IPS-NIHi11 (cell line): ENCODE measurements at places on chromosomes 1 and 21.

DNA sequence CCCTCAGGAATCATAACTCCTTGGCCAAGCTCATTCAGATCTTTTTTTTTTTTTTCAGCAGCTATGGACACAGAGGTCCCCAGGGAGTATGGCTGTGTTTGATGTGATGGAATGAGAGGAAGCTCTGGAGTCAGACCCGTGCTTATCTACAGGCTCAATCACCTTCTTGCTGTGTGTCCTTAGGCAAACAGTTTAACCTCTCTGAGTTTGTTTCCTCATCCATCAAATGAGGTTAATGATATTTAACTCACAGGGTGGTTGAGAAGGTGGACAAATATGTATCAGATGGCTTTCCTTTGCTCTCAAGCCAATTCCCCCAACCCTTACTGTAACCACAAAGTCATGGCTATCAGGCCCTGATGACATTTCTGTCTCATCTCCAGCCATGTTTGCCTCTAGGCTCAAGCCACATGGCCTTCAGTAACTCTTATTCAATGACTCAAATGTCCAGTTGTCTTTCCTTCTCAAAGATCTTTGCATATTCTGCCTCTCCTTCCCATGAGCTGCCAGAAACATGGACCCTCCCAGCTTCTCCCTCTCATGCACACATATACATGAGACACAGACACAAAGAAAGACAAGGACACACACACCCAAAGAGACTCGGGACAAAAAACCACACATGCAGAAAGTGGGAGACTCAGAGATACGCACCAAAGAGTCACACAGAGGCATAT is 303.5 kb upstream of the KAZN start:
- DNase-seq, result no peak

GRCh38 chr1:117365350-117366176 is 1.7 kb upstream of the MAN1A2 start:
- DNase-seq, result no peak

- peak; percentile 91 for DNase-seq
Measured at GRCh38 chr1:174022080-174022975, at the start of gene RC3H1. Gene RC3H1 (minus strand): TSS chr1:174022357. CDS start chr1:173992985, 29,372 bp downstream.

DNA sequence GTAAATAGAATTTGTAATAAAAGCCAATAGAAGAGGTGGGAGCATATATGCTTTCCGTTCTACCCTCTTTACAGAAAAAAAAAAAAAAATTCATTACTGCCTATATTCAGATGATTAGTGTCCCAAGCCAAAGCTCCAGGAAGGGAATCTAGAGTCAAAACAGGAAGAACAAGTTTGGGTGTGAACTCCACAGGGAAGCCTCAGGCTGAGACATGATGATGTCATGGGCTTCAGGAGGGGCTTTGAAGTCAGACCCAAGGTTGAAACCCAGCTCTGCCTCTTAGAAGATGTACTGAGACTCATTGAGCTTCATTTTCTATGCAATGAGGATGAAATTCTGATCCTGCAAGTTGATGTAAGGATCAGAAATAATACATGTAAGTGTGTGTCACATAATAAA is 250.0 kb upstream of the ADGRL2 start:
- peak; percentile 38 for DNase-seq

GRCh38 chr21:18147678-18148077 is 97.0 kb upstream of the CHODL start:
- no peak for DNase-seq

GRCh38 chr1:229407206-229408026 is 26.5 kb downstream of the ACTA1 start:
- peak; percentile 28 for DNase-seq

DNA sequence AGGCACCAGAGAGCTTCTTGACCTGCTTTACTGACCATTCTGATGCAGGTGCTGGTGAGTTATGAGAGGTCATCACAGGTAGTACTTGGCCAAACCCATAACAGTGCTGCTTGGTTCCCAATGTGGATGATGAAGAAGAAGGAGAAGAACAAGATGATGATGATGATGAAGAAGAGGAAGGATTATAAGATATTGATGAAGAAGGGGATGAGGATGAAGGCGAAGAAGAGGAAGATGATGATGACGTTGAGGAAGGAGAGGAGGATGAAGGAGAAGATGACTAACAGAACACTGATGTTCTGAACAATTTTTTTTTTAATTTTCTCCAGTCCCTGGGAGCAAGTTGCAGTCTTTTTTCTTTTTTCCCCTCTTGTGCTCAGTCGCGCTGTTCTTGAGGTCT is 23.9 kb upstream of the SLAMF1 start:
- DNase-seq, result no peak

DNA sequence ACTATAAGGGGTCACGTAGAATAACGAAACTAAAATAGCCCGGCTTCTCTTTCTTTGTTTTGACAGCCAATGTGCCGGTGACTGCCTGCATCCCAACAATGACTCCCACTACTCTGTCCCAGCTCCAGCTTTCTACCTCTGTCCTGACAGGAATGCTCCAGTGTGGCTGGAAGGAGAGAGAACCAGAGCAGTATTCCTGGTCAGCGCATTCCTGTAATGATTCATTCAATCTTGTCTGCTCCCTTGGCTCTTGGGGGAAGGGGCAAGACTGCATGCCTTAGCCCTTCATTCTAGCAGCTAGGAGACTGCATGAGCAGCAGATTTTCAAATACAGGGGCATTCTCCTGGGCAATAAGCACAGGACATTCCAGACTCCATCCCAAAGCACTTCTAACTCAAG is 132.1 kb upstream of the PRMT6 start:
- peak; percentile 15 for DNase-seq

GRCh38 chr1:53139951-53140361 is 2.5 kb downstream of the SLC1A7 start:
- no peak for DNase-seq

DNA sequence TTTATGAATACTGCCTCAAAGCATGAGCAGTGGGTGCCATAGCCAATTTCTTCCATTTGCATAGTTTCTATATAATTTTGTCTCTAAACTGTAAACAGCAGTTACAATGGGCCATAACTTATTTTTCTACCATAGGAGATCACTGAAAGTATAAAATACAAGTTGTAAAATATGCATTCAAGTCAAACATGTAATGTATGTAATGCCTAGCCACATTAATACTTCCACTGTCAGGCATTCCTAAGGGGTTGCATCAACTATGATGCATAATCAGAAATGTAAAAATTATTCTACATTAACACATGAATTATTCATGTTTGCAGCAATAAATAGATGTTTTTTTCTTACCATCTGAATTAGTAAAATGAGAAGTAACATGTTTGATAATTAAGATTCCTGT is 560.3 kb upstream of the ZP4 start:
- DNase-seq, result no peak

DNA sequence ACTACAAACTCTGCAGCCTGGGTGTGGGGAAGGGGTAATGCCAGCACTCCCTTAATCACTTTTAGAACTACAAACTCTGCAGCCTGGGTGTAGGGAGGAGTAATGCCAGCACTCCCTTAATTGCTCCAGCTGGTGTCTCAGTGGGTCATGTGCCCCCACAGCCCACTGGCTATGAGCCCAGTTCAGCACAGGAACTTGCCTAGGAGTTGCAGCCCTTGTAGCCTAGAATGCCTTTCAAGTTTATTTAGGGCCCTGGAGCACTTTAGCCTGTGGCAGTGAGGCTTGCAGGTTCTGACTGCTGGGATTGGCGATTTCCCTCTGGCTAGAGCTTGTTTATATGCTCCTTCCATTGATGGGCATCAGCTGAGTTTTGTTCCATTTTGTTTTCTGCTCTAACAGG is 17.1 kb downstream of the VN1R5 start:
- DNase-seq, result no peak

DNA sequence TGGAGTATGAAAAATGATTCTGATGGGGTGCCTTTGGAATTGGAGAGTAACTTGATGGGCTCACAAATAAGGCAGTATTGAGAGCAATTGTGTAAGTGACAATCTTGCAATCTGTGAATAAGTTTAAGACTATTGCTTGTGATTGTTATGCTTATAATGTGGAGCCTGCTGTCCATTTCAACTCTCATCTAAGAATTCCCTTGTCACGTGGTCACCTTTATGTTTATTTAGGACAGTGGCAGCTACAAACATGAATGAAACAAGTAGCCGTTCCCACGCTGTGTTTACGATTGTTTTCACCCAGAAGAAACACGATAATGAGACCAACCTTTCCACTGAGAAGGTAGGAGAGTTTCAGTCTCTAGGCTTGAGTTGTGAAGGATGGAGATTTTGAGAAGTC is 57.6 kb downstream of the KIF1B start:
- DNase-seq, result no peak

DNA sequence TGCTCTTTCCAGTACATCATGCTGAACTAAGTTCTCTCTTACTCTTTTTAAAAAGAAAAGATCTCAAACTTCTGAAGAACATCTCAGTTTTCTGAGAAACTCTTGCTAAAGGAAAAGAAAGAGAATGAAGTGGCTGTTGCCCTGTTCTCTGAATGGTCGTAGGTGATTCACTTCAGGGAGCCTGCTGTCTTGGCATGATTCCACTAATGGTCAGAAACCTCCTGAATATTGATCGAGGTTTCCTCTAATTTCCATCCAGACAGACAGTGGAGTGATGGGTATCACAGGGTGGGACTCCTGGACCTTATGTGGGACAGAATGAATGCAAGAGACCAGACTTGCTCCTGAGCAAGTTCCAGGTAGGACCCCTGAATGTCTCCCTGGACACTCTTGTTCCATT is 2.5 kb downstream of the FCRL2 start:
- no peak for DNase-seq

- DNase-seq, result no peak
Measured at GRCh38 chr1:84143796-84144565, at the start of gene PRKACB. Gene PRKACB (plus strand): TSS chr1:84144271. CDS start chr1:84144362, 91 bp downstream.

DNA sequence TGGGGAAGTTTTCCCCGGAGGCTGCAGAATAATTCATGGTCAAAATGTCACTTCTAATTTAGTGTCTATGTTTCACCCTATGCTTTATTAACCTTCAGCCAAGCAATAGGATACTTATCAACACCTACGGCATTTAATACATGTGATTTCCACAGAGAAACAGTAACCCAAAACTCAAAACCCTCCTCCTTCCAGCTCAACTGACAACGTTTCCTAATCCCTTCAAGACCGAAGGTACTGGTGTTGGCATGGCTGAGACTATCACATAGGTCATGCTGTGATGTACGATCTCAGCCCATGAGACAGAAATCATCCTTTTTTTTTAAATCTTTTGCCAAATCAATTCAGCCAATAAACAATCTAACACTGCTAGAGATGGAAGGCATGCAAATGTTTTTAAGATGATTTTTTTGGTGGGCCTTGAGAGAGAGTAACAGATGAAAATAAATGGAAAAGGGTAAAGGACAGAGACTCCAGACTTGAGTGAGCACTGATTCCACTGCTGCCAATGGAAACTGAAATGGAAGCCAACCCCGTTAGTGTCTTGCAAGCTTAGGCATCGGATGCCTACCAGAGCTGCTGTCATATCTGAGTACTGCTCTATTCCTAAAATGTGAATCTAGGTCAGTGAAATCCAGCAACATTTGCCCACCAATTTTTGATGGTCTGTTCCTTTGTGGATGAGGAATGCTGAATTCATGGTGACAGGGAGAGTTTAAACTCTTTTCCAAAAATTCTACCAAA is 63.4 kb upstream of the BCL10 start:
- DNase-seq, result no peak

- no peak for DNase-seq
Measured at GRCh38 chr21:36806103-36806502, 107.2 kb downstream of the SIM2 start.

DNA sequence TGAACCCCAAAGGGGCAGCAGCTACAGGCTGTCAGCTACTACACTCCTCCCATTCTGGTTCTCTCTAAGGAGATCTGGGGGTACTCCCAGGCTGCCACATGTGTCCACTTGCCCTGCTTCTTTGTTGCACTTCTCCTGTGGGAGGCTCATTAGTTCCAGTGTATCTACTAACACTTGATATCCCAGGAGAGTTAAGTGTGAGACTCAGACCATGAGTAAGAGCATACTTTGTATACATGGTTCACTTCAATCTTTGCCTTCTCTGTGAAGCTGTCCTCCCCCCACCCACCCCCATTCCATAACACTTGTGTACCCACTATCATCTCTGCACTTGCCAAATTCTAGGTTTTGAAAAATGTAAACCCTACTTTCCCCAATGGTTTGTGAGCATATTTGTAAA is 34.9 kb upstream of the GADD45A start:
- DNase-seq, result no peak

GRCh38 chr1:202580619-202581018 is 129.6 kb downstream of the SYT2 start:
- no peak for DNase-seq

GRCh38 chr1:188689542-188689941 is 1788.1 kb downstream of the BRINP3 start:
- peak; percentile 11 for DNase-seq

- DNase-seq, result no peak
Measured at GRCh38 chr1:16434501-16434900, 2.7 kb downstream of the SPATA21 start.

GRCh38 chr1:79044974-79045650 is 38.6 kb upstream of the ADGRL4 start:
- DNase-seq, result no peak

GRCh38 chr1:51858892-51859291 is 19.6 kb downstream of the NRDC start:
- DNase-seq, result no peak

DNA sequence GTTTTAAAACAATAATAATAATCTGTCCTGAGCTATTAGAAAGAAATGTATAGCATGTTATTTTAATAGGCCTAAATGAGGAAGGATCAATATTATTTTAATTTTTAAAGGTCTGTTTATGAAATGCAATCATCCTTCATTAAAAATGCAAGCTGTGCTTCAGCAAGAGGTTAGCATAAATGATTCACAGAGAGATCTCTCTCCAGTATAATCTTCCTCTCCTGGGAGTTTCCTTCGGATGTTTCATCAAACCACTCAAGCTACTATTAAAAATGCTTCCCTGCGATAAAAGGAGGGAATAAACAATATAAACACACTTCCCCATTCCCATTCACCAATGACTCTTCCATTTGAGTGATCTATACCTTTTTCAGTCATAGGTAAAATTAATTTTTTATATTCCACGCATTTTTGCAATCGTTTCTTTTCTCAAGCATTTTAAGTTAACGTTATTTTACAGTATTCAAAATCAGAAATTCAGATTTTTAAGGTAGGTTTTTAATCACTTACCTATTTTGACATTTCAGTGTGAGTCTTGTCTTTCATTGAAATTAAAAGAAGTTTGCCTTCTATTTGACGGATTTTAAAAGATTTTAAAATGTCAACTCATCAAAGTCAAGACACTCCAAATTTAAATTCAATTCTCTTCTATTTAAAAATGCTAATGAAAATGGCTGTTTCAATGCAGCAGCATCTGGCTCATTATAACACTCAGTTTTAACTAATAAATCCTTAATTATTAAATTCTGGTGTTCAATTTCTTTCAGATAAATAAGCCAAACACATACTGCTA is 64.3 kb downstream of the RERE start:
- DNase-seq, result no peak

- no peak for DNase-seq
Measured at GRCh38 chr1:205199090-205199930, 12.2 kb downstream of the DSTYK start.

GRCh38 chr1:116207126-116207735 is 96.0 kb downstream of the MAB21L3 start:
- DNase-seq, result no peak

GRCh38 chr21:41715649-41716281 is 51.1 kb downstream of the RIPK4 start:
- no peak for DNase-seq
